ENCODE measurements at places on chromosomes 3 and 15.

- DNase-seq: no peak
Measured at GRCh38 chr15:56917652-56918045, 795 bp upstream of the TCF12 start.

GRCh38 chr3:105610473-105610872 is 243.8 kb downstream of the ALCAM start:
- DNase-seq: no peak

- DNase-seq: peak; percentile 61
Measured at GRCh38 chr3:3683261-3683660, 116.0 kb upstream of the LRRN1 start.

GRCh38 chr15:80536231-80536630 is 132.0 kb downstream of the ARNT2 start:
- DNase-seq: no peak

GRCh38 chr3:38657369-38657768 is 7.9 kb upstream of the SCN5A start:
- no peak for DNase-seq
